ENCODE measurements at places on chromosomes 3 and 15.

GRCh38 chr15:29736744-29737020, 85.6 kb downstream of the TJP1 start:
- peak; percentile 17 for DNase-seq

DNA sequence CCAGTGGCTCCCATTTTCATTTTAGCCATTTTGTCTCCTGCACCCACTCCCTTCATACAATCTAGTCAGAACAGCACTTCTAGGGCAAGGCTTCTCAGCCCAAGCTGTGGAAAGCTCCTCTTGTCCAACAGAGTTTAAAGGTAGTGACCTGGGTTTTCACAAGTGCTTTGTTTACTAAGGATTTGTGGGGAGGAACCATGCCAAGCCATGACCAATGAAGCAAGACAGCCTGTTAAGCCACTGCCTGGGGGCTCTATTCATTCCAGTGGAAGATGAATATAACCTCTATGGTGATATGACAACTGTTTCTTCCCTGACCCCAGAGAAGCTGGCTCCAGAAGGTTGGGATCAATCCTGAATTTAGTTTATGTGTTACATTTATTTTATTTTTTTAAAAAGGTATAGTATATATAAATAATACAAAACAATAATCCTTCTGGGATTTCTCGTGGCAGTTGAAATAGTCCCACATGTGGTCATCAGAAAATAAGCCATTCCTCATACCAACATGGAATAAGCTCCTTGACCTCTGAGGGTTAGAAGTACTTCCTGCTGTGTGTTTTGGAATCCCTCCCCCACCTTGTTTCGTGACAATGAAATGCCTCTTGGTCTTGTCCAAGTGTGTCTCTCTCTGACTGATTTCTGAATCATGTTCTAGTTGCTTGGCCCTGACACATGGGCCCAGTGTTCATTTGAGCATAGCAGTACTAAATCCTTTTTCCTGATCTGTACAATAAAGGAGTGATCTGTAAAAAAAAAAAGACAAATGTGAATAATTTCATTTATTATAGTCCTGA, 13.3 kb upstream of the THUMPD3 start:
- DNase-seq, result peak; percentile 64

DNA sequence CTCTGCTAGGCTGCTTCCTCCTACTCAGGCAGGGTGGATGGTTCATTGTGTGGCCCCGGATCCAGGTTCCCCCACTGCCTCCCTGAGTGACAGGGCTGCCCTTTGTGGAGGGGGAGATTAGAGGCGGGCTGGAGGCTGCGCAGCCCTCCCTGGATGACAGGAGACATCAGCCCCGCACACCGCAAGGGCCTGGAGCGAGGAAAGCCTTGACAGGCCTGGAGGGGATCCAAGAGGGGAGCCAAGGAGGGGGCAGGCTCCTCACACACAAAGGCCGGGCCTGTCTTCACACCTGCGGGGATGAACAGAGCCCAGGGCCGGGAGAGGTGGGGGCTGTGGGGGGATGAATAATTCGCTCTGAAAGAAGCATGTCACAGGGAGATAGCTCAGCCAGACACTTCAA, 72.9 kb downstream of the RPN1 start:
- DNase-seq, result no peak

DNA sequence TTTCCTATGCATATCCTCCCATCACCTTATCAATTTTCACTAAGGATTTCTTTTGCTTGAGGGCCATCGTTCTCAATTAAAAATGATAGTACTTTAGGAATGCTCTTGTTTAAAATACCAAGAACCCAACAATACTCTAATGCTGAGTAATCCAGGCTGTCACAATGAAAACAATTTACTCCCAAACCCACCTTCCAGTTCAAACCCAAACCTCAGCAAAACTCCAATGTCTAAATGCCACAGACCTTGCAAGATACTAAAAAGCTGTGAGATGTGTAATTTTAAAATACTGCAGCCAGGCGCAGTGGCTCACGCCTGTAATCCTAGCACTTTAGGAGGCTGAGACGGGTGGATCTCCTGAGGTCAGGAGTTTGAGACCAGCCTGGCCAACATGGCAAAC, 889.8 kb downstream of the ROBO1 start:
- peak; percentile 25 for DNase-seq

DNA sequence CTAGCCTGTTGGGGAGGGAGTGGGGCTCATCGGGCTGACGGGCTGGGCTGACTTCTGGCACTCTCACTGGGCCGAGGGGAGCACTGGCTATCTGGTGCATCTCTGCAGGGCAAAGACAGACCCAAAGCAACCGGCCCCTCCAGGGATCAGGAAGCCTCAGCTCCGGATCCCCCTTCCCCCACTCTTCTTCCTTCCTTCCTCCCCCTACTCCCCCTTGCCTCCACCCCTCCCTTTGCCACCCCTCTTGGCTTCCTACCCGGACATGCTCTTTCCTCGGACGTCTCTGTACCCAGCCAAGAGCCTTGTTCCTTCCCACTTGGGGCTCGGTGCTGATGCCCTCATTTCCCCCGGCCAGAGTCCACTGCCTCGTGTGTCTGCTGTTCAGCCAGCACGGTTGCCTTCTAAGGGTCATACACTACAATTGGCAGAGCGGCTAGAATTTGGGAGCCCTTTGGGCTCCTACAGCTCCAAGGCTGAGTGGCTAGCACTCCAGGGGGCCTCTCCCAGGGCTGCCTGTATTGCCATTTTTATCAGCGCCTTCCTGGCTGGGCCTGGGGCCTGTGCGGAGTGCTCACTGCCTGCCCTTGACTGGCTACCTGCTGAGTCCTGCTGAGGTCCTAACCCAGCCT, 10.9 kb downstream of the SEMA3F start:
- peak; percentile 47 for DNase-seq
